ENCODE measurements at places on chromosomes 1 and 21.
A peak's percentile ranks its signal among the peaks of the same experiment; 100 is the strongest.

DNA sequence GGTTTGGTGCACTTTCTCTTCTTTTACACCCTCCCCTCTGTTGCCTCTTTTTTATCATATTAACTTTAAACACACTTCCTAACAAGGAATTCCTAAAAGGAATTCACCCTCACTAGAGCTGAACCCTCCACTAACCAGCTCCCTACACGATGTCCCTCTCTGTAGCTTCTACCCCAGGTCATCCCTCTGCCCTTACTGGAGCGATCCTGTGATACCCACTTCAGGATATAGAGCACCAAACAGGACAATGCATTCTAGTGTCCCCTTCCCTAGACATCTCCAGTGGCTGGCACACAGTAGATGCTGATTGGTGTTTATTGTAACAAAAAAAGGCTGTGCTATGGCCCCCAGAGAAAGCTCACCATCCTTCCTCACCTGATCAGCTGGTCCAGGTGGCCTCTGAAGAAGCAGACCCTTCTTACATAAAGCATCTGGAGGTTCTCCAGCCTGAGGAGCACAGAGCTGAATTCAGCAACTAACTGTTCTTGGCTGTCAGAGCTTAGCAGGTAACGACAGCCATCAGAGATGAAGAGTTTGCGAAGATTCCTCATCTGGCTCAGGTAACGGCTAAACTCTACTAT is 1.4 kb downstream of the PRAMEF18 start:
- no peak for DNase-seq

DNA sequence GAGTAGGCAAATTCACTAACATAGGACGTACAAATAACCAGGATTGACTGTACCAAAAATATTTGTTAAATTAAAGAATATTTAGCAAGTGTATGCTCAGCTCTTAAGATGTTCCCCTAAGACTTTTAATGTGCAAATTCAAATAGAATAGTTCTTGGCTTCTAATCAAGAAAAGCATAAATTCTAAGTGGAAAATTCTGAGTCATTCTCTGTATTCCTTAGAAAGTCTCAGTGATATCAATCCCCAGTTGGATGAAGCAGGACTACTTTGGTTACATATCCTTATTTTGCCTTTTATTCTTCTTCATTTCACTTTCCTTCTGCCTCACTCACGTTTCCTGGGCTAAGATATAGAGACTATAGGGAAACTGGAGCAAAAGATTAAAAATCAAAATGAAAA is 130.2 kb downstream of the IFI44 start:
- no peak for DNase-seq

DNA sequence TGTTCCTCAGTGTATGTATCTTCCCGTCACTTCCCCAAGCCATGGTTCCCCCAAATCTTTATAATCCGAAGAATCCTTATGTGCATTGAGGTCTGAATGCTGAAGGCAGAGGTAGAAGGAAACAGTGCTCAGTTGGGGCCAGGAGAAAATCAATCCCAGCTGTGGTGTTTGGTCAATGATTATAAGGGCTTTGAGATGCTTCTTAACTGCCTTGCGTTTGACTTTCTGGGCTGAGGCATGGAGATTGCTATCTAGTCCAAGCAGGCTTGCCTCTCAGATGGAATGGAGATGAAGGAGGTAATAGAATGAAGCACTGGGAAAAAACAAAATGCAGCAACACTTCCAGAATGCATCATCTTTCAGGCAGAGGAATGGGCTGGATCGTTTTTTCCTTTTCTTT is 3.6 kb upstream of the MAP1LC3C start:
- no peak for DNase-seq

DNA sequence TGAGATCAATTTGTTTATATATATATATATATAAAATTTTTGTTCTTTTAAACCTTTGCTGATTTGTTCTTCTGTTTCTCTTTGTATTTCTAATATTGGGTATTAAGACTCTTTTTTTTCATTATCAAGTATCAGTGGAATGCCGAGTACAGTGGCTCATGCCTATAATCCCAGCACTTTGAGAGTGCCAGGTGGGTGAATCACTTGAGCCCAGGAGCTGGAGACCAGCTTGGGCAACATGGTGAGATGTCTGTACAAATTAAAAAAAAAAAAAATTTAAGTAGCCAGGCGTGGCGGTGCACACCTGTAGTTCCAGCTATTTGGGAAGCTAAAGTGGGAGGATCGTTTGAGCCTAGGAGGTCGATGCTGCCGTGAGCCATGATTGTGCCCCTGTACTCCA is 67.1 kb downstream of the MAST2 start:
- no peak for DNase-seq

DNA sequence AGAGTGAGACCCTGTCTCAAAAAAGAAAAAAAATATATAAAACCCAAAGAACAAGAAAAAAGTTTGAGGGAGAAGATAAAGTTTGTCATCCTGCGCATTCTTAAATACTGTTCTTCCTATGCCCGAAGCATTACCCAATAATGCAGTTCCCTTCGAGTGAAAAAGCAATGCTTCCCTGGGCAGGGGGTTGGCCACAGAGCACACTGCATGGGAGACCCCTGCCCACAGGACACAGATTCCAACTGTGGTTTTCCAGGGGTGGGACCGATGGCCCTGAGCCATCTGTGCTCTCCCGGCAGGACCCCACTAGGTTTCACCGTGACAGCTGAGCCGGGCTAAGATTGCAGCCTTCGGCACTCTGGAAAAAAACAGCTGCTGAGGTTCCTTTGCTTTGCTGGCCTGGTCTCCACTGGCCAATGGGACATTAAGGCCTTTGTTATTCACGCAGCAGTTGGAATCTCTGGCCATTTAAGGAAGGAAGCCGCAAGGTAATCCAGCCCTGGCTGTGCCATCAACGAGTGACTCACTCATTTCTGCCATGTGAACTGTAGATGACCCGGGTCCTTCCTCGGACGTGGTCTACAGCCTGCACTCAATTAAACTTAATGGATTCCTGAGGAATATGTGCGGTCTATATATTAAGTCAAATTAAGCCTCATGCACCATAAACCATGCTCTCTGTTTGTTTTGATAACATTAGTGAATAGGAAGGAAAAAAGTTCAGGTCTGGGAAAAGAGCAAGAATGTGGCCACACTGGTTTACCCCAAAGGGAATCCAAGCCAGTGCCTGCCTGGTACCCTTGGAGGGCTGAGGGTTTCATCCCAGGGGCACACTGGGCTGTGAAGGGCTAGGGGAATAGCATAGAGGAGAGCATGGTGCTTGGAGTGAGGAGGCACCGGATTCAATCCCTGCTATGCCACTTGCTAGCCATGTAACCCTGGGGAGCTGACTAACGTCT is 163.2 kb downstream of the ZBTB18 start:
- DNase-seq = no peak

DNA sequence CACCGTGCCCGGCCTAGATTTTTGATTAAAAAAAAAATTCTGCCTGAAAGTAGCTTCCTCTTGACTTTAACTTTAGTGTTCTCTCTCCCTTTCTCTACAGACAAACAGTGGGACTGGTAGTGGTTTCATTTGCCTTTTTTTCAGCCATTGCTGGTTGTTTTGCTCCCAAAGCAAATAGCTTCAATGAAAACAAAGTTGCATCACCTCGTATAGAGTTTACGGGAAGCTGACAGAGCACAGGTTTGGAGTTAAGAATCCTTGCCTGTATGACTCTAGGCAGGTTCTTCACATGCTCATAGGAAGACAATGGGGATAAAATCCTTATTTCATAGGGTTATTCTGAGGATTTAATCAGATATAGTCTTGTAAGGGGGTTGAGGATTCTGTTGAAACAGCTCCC is 21.6 kb downstream of the AADACL4 start:
- no peak for DNase-seq

DNA sequence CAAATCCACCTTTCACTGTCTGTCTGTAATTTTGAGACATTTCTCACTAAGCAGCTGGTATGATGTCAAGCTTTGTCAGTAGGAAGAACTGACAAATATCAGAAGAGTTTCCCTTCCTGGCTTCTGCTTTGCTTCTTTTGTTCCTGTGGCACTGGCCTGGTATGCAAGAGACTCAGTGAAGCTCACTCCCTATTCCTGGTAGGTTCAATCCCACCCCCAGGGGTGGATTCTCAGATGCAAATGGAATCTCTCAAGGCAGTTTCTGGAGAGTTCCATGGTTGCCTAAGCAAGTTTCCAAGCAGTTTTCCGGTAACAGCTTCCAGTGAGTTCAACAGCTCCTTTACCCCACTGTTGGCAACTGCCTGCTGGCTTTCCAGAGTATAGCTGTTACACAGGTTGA is 683.4 kb downstream of the PTPRC start:
- DNase-seq = no peak

DNA sequence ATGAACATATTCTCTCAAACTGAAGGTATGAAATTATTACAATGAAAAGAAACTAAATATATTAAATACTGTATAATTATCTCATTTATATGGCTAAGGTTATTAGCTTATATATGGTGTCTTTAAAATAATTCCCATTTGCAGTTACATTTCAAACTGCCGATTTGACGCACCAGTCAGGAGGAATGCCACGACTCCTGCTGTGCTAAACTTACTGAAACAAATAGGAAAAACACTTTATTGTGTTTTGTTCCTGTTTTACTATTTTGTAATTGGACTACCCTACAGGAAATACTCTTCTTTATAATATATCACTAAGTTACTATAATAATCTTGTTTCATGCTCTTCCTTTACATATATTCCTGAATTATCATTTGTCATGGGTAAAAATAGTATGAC is 117.8 kb downstream of the DPYD start:
- no peak for DNase-seq

GRCh38 chr1:14067711-14068110 is 367.7 kb downstream of the PRDM2 start:
- no peak for DNase-seq

- DNase-seq = no peak
Measured at GRCh38 chr1:84836145-84836544, 56.9 kb downstream of the LPAR3 start.

GRCh38 chr21:44458971-44459711 is 3.8 kb downstream of the LRRC3 start:
- no peak for DNase-seq

GRCh38 chr1:15690317-15690716 is 6.2 kb downstream of the PLEKHM2 start:
- no peak for DNase-seq

GRCh38 chr21:45590726-45591618 is 48.7 kb upstream of the SLC19A1 start:
- peak; percentile 77 for DNase-seq

- DNase-seq = no peak
Measured at GRCh38 chr1:177448036-177448615, 277.4 kb downstream of the BRINP2 start.

GRCh38 chr1:193102662-193103061 is 2.6 kb downstream of the GLRX2 start:
- no peak for DNase-seq

DNA sequence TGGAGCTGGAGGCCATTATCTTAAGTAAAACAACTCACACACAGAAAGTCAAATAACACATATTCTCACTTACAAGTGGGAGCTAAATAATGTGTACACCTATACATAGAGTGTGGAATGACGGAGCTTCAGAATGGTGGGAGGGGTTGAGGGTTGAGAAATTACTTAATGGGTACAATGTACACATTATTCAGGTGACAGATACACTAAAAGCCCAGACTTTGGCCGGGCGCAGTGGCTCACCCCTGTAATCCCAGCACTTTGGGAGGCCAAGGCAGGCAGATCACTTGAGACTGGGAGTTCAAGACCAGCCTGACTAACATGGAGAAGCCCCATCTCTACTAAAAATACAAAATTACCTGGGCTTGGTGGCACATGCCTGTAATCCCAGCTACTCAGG is 24.9 kb upstream of the LRIG2 start:
- no peak for DNase-seq

DNA sequence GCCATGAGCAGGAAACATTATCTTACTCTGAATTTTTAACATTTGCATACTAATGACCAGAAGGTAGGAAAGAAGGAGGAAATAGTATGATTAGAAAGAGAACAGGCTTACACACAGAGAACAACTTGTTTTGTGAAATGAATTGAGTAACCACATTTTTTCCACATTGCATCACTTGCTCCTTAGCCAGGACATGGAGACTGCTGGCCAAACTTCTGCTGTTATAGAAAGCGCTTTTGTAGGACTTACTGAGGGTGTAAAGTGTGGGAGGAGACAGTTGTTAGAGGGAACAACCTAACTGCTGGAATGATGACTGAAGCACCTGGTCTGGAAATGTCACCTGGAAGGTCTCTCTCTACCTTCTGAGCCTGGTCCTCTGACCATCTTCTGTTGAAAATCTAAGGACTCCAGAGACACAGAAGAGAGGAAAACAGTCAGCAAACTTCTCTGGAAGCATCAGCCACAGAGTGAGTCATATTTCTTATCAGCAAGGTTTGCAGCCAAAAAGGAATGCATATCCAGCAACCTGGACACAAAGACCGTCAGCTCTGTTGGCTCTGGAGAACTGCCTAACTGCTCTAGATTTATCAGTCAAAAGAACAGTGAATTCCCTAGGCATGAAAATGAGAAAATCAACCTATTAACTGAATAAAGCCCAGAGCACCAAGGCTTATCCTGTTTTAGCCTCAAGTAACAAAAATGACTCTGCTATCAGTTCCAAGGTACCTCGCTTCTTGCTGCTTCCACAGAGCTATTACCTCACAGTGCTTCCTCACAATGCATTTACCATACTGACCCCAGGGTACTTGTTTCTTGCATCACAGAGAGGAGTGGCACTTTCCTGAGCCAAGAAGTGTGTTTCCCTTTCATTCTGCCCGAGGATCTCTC is 88.0 kb upstream of the SLFNL1 start:
- no peak for DNase-seq

GRCh38 chr21:42332557-42333317 is 17.5 kb upstream of the TFF3 start:
- DNase-seq = no peak

DNA sequence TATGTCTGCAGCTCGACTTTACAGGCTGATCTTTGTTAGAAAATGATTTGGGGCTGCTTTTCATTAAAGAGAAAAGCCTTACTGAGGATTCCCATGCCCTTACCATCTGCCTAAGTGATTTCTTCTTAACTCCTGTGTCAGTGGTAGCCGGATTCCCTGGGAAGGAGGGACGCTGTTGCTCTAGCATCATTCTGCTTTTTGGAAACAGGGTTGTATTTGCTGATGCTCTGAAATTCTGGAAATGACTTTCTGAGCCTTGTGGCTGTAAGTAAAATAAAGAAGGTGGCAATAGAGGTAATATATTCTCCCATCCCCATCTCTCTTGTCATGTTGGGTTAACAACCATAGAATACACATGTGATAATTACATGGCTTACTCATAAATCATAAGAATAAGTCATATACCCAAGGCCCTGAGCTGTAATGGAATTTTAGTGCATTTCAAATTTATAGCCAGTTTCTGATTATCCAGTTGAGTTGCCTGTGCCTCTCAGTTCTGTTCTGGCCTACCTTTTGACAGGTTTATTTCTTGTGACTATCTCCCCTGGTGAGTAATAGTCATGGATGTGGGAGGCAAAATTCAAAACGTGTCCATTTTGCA is 74.4 kb downstream of the AK4 start:
- DNase-seq = no peak

GRCh38 chr1:66552829-66553228 is 18.9 kb downstream of the SGIP1 start:
- DNase-seq = no peak

DNA sequence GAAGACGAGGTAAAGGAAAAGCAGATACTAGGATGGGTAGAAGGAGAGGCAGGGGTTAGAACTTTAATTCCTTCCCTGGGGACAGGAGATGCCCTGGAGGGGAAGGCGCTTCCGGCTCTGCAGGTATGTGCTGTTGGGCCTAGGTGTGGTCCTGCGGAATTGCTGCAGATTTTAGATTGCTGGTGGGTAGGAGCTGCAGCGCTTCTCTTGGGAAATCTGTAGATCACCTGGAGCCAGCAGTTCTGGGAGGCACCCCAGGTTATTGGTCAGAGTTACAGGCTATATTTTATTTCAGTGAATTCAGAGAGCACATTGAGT is 1.1 kb downstream of the MGST3 start:
- no peak for DNase-seq

- DNase-seq = no peak
Measured at GRCh38 chr1:32352831-32353383, 9.4 kb downstream of the FAM229A start.
